Endodermal cell (in vitro differentiated cells): ENCODE measurements at places on chromosomes 4 and X. TPM values are rescaled to one million over a fixed set of nuclear protein-coding genes. Genes with fewer than 3 reads are reported as not detected.
A peak's percentile ranks its signal among the peaks of the same experiment; 100 is the strongest.

Gene ATP2B3
- total RNA-seq, result 0.07 TPM in 1 of 2 replicates, not detected in the other

DNA sequence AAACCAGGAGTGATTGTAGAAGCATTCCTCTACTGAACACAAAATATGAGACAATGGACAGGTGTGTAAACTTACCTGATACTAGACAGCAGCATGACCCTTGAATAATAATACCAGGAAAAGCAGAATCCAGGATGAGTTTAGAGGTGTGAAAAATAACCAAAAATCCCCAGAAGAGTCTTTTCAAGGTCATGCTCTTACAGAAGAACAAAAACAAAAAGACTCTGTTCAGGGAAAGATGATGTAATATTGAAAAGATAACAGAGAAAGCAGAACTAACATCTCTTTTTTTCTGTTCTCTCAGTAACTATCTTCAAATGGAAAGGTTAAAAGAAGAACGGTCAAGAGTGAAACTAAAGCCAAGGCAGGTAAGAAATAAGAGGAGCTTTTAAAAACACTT is 14.0 kb upstream of the ARHGAP10 start:
- DNase-seq, result no peak

DNA sequence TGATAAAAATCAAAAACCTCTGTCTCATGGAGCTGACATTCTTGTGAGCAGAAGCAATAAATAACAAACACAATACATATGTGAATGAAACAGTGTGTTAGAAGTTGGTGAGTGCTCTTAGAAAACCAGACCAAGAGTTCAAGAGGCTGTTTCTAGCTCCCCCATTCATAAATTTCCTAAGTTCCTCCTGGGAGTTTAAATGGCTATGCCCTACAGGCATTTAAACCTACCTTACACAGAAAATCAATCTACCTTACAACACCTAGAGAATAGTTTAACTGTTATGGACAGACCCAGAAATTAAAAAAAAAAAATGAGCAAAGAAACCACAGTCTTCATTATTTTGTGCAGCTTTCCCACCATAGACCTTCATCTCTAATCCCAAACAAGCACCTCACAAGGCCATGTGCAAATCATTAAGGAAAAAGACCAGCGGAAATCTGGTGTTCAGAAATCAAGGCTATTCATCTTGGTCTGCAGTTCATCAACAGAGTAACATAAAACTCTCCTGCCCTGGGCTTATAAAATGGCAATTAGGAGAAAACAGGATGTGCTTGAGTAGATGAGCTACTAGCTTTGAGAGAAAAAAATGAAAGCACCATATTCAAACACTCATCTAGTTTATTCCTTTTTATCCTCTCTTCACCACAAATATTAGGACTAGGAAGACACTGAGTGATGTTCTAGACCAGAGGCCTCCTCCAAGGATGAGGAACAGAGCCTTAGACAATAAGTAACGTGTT is 147.2 kb downstream of the SHROOM3 start:
- no peak for DNase-seq

- no peak for DNase-seq
Observed at GRCh38 chr4:145876531-145877180, 62.0 kb downstream of the ZNF827 start.

GRCh38 chrX:155231163-155231562 is 14.9 kb downstream of the VBP1 start:
- no peak for DNase-seq

DNA sequence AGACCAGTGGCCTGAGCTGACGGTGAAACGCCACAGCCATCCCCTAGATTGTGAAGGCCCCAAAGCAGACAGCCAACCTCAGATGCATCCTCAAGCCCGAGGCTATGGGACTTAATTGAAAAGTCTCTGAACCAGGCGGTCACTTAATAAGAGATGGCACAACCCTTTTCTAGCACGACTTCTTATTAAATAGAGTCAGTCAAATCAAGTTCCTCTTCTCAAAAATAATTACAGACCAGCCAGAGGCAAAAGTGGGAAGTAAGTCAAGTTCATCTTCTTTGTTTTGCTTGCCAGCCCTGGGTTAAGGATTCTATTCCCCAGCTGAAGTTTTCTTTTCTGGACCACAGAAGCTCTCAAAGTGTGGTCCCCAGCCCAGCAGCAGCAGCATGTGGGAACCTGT is 9.7 kb upstream of the SH3KBP1 start:
- DNase-seq, result no peak

DNA sequence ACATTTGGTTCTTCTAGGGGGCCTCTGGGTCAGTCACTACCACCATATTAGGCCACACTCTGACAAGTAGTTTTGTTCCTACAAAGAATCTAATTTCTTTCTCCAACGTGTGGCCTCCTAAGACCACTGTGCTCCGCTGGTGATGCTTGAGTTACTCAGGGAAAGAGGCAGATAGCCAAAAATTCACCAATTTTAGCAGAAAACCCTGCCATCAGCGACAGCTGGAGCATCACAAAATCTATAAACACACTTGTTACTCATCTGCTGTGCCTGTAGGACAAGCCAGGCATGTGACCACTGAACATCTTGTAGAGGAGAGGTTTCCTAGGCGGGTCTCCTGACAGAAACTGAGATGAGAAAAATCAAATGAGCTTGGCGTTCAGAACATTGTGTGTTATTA is 105.4 kb downstream of the SYNPO2 start:
- no peak for DNase-seq

Gene SLIT2
- 3.2 to 3.6 TPM (median 3.4 TPM) in 3 replicates for total RNA-seq

GRCh38 chr4:1451106-1451751 is 45.0 kb upstream of the NKX1-1 start:
- no peak for DNase-seq

Gene PCDH10
- 89.7 and 111 TPM in 2 replicates for total RNA-seq

Gene KLB
- not detected in 3 replicates for total RNA-seq

Gene ZAR1
- 0.18 and 0.27 TPM in 2 replicates for total RNA-seq

Gene PWWP3B
- 2.7 to 4.3 TPM (median 3.9 TPM) in 3 replicates for total RNA-seq

DNA sequence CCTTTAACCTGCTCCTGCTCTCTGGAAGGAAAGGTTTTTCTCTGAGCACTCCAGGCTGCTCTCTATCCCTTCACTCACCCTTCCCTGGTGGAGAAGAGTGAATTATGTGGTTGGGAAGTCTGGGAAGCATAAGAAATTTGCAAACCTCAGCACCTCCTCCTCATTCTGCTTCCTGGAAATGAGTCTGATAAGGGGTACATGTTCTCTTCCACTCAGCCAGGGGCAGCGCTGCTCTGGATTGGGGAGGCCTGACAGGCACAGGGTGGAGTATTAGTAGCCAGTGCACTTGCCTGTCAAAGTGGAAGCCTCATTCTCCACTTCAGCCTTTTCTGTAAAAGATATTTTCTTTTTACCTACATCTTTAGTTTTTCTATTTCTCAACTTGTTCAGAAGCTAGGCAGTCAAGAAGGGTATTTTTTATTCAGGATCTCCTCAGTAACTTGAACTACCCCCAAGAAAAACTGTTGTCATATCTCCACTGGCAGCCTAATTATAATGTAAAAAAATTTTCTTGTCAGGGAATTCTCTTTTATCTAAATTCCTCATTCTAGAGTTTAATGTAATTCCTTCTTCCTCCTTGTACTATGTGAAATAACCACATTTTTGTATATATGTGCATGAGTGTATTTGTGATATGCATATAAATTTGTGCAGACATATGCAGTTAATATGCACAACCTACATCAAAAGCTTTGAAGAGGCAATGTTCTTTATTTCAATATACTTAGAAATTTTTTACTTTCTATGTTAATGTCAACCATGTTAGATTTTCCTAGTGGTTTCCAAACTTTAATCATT is 15.3 kb downstream of the ADAMTS3 start:
- DNase-seq, result no peak

- no peak for DNase-seq
Observed at GRCh38 chr4:114028071-114028470, 48.6 kb upstream of the ARSJ start.

DNA sequence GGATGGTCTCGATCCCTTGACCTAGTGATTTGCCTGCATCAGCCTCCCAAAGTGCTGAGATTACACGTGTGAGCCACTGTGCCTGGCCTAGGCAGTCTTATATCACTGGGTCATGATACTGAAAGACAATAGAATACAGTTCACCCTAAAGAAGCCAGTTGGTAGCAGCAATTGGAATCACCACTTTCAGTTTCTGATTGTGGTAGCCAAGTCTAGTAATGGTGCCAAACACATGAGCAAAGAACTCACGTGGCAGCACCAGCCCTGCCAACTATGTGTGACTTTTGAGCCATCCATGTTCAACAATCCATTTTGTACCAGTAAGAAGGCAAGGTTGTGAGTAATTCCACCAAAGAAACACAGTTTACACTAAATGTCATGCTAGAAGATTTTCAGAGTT is 548.4 kb downstream of the KLHL13 start:
- DNase-seq, result no peak

Gene ARAP2
- 2.2 and 3.0 TPM in 2 replicates for total RNA-seq

DNA sequence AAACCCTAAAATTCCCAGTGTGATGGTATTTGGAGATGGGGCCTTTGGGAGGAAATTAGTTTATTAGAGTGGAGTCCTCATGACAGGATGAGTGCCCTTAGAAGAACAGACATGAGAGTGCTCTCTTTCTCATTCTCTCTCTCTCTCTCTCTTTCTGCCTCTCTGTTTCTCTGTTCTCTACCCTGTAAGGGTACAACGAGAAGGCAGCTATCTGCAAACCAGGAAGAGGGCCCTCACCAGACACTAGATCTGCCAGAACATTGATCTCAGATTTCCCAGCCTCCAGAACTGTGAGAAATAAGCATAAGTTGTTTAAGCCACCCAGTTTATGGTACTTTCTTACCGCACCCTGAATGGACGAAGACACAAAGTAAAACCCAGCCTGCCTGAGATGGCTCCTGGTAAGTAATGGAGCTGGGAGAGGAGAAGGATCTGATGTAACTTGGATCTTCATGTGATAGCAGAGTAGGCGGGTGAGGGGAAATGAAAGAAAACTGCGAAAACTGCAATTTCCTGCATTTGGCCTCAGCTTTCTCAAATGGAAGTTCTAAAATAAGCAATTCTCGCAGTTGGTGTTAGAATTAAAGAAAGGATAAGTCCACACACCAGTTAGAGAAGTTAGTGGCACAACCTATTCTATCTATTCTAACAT is 8.7 kb upstream of the CDS1 start:
- DNase-seq, result no peak

DNA sequence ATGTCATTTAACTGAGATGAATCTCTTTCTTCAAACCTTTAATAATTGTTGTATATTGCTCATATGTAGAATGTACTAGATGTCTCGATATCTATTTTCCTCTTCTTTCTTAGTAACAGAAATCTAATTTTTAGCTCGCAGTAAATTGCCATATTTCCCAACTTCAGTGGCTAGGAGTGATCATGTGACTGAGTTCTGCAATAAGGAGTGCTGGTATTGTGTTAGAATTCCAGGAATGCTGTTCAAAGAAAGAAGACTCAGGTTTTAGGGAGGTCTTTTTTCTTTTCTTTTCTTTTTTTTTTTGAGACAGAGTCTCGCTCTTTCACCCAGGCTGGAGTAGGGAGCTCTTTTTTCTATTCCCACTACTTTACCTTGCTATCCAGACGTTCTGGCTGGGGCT is 81.7 kb downstream of the SLC10A7 start:
- no peak for DNase-seq

Gene CSAG2
- not detected in 3 replicates for total RNA-seq

Gene FANCB
- 8.9 to 18.7 TPM (median 15.2 TPM) in 3 replicates for total RNA-seq

GRCh38 chr4:42482516-42483327 is 85.4 kb downstream of the SHISA3 start:
- no peak for DNase-seq

Gene SMR3B
- not detected in 3 replicates for total RNA-seq

Gene TMPRSS11D
- total RNA-seq, result not detected in 2 replicates

DNA sequence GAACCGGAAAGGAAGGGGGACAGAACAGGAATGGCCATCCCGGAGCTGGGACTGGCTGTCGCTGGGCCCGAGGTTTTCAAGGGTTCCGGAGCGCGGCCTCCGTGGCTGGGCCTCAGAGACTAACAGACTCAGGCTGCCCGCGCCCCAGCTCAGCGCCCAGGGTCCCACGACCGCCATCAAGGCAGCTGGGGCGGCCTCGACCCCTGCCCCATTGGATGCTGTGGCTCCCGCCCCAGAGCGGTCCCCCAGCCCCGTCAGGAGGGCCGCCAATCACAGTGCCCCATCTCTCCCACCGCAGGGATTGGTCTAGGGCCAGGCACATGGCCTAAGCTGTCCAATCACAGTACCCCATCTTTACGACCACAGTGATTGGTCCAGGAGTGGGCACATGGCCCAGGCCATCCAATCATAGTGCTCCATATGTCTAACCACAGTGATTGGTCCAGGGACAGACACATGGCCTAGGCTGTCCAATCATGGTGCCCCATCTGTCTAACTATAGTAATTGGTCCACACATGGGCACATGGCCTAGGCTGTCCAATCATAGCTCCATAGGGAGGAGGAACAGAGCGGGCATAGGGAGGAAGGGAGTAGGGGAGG is 105.3 kb upstream of the NKX1-1 start:
- DNase-seq, result peak; percentile 74

GRCh38 chr4:525660-526059 is 26.6 kb downstream of the PIGG start:
- no peak for DNase-seq

- no peak for DNase-seq
Observed at GRCh38 chrX:94744786-94745185, 1070.8 kb downstream of the FAM133A start.

- peak; percentile 83 for DNase-seq
Observed at GRCh38 chrX:130393451-130394074, 8.1 kb upstream of the GPR119 start.

DNA sequence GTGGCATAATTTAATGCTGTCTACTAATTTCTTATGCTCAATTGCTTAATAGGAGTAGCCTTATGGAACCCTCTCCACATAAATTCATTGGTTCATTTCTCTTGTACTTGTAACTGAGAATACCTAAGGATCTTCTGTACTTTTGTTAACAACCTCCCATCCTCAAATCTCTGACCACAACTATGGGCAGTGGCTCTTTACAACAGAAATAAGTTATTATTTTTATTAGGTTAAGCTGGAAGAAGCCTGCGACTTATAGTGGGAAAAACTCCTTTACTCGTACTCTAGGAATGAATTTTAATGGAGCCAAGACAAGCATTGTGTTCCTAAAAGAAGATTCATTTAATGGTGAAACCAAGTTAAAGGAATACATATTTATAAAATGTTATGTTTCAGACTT is 337.1 kb upstream of the CTSO start:
- DNase-seq, result no peak

DNA sequence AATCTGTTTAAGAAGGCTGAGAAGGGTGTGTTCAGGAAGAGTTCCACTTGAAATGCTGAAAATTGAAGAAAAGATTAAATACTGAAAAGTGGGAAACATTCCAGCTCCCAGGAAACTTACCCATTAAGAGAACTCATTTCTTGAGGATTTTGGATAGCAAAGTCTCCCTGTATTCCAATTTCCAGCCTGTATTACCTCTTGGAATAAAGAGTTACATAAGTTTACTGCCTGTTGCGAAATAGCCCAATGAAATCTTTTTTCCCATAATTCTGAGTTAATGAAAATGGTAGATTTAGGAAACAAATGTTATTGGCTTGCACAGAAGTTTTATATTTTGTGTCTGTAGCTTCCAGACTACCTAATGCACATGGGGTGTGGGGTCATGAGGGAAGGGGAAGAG is 12.0 kb downstream of the NHSL2 start:
- DNase-seq, result no peak

Gene NAA10
- 91.6 and 94.1 TPM in 2 replicates for total RNA-seq

GRCh38 chr4:183830438-183830985 is 74.6 kb upstream of the STOX2 start:
- no peak for DNase-seq

Gene CXCL10
- not detected in 2 replicates for total RNA-seq

- no peak for DNase-seq
Observed at GRCh38 chrX:1449823-1450149, 2.9 kb downstream of the ASMTL start.

Gene TMEM150C
- 26.5 to 36.0 TPM (median 32.8 TPM) in 3 replicates for total RNA-seq

Gene CC2D2A
- total RNA-seq, result 19.8 and 25.2 TPM in 2 replicates

- no peak for DNase-seq
Observed at GRCh38 chr4:155403886-155404285, 27.1 kb upstream of the MAP9 start.
